ENCODE measurements at places on chromosomes 12 and 14.

DNA sequence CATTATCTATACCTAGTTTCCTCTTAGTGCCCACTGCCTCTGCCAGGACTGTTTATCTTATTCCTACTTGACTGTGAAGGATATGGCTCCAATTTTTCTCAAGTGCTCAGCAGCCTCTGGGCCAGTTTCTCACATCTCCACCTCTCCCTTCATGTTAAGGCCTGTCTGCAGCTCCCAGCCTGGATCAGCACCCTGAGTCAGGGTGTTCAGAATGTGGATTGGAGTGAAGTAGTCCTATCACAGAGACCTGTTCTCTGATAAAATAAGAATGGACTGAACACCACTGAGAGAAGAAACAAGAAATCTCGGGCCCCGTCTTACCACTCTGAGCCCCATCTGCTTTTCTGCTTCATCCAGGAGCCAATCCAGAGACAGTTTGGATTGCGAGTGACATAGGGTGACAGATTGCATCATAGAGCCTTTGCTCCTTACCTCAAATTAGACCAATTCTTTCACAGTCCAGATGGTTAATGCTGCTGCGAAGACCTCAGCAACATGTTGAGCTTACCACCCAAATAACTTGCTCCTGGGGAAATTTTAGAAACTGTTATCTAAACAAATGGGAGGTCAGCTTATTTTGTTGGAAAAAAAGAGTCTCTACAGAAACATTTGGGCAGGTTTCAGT is 473.1 kb downstream of the PDZRN4 start:
- no peak for DNase-seq

- no peak for DNase-seq
These were observed 87.3 kb upstream of the E2F7 start for GRCh38 chr12:77152623-77153193.

DNA sequence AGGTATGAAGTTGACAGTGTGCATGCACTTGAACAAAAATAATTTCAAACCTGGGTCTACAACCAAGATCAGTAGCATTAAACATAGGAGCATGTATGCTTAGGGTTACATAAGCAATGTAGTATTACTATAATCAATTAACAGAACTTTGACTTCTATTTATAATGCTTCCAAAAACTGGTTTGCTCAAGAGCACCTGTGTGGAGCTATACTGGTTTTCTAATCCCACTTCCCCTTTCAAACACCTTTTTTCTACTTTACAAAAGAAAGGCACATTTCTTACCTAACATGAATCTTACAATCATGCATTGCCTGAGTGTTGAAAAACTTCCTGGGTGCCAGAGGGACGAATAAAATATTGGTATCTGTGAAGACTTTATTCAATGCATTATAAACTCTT is 72.7 kb downstream of the EFCAB11 start:
- no peak for DNase-seq

GRCh38 chr12:19030180-19030579 is 99.4 kb upstream of the PLEKHA5 start:
- no peak for DNase-seq

DNA sequence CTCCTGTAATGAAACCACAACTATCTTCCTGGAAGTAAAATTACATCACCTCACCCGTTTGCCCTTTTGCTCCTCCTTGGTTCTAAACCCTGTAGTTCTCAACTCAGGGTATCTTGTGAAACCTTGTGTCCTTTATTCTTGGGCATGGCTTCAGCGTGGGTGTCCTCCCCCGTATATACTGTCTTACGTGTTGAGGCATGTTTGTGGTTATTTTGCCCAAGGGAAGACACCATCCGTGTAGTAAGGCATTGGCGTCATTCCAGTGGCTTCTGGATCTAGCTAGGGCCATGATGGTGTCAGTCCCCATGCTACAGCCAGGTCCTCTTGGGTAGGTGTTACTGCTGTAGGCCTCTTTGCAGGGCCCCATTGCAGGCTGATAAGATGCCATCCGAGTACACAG is 115.4 kb downstream of the ZFP36L1 start:
- DNase-seq = no peak

- no peak for DNase-seq
These were observed 12.4 kb upstream of the PRKAG1 start for GRCh38 chr12:49030714-49031572.

GRCh38 chr12:128940090-128940888 is 87.0 kb downstream of the GLT1D1 start:
- no peak for DNase-seq

DNA sequence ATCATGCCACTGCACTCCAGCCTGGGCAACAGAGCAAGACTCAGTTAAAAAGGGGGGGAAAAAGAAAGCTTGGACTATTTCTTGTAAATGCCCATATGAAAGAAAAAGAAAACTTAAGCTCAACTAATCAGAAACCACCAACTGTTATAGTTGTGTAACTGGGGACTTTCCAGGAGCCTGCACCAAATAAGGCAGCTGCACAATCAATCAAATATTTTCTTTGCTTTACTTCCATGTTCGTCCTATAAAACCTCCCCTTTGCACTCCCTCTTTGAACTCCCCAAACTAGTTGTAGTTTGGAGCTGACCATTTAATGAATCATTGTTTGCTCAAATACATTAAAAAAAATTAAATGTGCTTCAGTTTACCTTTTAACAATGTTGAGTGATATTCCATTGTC is 54.9 kb downstream of the OTOGL start:
- no peak for DNase-seq

Data from HS-27A (cell line).